Kidney tubule cell (primary cell): ENCODE measurements at places on chromosomes 7 and 10.
A peak's percentile ranks its signal among the peaks of the same experiment; 100 is the strongest.

DNA sequence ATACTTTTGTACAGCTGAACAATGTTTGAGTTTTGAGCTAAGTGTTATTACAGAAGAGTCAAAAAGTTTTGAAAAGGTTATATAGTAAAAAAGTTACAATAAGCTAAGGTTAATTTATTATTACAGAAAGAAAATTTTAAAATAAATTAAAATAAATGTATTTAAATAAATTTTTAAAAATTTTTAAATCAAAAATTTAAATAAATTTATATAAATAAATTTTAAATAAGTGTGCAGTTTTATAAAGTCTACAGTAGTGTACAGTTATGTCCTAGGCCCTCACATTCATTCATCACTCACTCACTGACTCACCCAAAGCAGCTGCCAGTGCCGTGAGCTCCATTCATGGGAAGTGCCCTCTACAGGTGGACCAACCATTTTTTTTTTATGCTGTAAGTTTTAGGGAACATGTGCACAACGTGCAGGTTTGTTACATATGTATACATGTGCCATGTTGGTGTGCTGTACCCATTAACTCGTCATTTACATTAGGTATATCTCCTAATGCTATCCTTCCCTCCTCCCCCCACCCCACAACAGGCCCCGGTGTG is 462.9 kb upstream of the ZMIZ1 start:
- DNase-seq = peak; percentile 75

GRCh38 chr7:76257973-76258372 is 44.5 kb upstream of the HSPB1 start:
- no peak for DNase-seq

DNA sequence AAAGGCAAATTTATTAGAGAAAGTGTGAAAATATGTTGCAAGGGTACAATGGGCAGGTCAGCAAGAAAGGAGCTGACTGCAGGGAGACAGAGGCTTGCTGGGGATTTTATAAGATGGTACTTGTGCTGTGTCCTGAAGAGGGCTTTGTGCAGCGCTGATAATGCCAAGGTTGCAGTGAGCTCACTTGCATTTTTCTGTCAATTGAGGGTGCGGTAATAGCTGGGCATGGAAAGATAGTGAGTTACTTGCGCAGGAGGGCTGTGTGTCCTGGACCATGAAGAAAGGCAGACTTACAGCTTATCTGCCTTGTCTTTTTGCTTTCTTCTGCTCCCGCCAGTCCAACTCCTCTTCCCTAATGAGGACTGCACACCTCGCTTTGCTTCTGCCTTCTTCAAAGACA is 12.5 kb downstream of the CDC123 start:
- DNase-seq = no peak

GRCh38 chr10:74880041-74880440 is 53.6 kb downstream of the KAT6B start:
- no peak for DNase-seq

DNA sequence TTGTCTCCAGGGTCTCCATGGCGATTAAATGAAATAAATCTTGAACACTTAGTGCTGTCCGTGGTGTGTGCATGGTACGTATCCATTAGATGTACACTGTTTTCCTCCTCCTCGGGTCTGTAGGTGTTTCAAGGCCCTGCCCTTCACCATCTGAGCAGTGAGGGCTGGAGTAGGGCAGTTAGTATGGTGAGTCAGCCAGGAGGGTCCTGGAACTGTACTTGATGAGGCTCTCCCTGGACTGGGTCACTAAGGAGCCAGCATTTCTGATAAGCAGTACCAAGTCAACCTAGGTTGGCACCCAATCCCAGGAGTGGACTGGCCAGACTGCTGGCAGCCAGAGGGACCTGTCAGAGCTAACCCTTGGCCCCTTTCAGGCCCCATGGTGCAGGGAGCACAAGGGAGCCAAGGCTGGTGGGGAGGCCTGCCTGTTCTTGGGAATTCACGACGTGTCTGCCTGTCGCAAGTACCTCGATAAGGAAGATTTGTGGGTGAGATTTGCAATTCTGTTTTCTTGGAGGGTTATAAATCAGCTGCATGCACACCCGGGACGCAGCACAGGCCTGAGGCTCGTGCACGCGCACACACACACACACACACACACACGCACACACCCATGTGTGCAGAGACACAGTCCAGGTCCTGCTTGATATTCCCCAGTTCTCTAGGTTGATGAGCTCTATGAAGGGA is 114.2 kb downstream of the ZMIZ1 start:
- DNase-seq = peak; percentile 39

DNA sequence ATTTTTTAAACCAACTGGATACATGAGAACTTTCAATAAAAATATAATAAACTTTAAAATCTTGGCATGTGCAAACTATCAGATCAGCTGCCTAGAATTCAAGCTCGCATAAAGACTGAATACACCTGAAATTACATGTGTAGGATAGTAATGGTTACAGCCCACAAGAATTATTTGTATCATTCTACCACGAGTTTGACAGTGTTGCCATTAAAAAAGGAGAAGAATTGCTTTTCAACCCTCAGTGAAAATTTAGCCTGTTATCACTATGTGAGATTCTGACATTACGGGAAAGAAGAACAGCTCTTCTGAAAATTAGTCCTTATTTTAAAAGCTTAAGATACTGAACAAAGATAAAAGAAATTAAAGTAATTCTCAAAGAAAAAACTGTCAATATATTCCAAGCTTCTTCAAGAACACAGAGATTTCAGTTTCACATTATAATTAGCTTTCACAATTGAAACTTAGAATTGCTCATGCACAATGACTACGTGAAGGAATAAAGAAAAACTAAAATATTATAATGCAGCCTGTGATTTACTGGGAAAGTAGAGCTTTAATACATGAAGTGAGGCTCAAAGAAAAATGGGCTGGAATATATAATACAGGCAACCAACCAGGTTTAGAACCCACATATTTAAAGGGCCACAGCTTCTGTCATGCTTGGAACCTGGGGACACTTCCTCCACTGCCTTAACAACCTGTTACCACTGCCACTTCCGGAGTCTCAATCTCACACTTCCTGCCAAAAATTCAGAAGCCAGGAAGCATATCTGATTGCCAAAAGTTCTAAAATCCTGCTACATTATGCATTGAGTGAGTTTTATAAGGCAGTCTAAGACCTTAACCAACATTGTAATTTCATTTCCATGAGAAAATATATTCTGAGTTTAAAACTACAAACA is 23.2 kb downstream of the TPK1 start:
- no peak for DNase-seq

DNA sequence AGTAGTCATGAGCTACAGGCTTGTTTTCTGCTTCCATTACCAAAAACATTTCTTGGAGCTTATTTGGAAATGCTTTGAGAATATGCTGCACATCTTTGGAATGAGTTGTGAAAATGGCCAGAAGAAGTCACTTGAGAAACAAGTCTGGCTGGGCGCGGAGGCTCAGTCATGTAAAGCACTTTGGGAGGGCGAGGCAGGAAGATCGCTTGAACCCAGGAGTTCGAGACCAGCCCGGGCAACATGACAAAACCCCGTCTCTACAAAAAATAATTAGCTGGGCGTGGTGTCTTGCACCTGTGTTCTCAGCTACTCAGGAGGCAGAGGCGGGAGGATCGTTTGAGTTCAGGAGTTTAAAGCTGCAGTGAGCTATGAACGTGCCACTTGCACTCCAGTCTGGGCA is 882 bp upstream of the CHCHD1 start:
- no peak for DNase-seq

DNA sequence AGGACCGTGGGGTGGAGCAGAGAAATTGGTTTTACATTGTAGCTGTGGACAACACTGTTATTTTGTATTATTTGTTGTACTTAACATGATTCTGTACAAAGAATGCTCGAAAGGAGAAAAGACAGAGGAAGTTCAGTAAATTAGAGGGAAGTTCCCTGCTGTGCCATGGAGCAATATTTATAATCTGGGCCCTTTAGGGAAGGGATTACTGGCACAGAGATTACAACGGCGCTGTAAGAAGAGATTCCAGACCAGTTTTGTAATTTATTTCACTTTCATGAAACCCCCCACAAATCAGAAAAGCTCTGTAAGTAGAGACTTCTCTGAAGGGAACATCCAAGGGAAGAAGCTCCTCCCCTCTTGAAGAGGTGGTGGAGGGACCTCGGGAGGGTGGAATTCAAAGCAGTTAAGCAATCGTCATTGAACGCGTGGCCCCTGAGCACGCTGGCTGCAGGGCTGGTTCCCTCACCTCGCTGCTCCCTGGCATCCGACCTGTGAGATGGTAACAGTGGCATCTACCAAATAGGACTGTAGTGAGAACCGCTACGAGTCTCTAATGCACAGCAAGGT is 113.5 kb downstream of the KLF6 start:
- DNase-seq = no peak

- no peak for DNase-seq
Measured at GRCh38 chr7:140506788-140507464, 27.6 kb upstream of the MKRN1 start.

GRCh38 chr10:69847458-69847857 is 45.8 kb downstream of the COL13A1 start:
- no peak for DNase-seq

GRCh38 chr7:156113731-156114130 is 301.5 kb upstream of the SHH start:
- no peak for DNase-seq

DNA sequence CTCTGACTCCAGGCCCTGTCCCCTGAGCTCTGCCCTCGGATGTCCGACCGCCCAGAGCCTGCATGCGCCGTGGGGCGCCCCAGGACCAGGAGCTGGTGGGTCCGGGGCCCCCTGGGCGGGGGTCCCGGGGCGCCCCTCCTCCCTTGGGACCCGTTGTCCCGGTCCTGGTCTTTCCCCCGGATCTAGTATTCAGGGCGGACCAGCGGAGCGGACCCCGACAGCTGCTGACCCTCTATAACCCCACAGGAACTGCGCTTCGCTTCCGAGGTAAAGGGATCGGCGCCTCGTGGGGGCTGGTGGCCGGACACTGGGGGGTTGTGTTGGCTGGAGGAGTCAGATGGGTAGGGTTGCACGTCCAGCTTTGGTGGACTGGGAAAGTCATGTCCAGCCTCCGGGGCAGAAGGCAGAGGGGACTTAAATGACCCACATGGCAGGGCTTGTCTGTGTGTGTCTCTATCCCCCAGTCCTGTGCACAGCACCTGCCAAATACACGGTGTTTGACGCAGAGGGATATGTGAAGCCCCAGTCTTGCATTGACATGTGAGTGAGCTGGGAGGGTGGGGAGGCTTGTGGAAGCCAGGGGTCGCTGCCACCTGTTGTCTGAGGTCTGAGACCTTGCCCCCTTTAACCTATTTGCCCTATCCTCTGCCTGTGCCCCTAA is 520 bp downstream of the MOSPD3 start:
- no peak for DNase-seq

GRCh38 chr10:10975647-10976046 is 42.0 kb upstream of the CELF2 start:
- no peak for DNase-seq

DNA sequence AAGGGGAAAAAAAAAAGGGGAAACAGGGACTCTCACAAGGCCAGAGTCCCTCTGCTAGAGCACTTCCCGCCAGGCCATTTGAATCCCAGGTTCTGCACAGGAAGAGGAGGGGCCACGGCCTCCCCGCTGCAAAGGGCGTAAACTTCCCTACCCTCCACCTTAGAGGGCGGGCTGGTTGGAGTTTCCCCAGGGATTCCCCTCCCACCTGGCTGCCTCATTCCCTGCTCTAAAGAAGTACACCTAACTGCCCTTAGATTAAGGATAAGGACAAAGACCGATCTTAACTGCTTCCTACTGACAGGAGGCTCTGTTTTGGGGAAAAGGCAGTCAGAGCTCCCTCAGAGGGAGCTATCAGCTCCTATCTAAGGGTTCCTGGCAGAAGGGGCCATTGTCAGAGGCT is 102.0 kb upstream of the ARMC3 start:
- peak; percentile 76 for DNase-seq

- DNase-seq = peak; percentile 74
Measured at GRCh38 chr10:79322616-79323543, 24.4 kb upstream of the PPIF start.

GRCh38 chr7:145863-146262 is 46.5 kb upstream of the FAM20C start:
- DNase-seq = no peak

DNA sequence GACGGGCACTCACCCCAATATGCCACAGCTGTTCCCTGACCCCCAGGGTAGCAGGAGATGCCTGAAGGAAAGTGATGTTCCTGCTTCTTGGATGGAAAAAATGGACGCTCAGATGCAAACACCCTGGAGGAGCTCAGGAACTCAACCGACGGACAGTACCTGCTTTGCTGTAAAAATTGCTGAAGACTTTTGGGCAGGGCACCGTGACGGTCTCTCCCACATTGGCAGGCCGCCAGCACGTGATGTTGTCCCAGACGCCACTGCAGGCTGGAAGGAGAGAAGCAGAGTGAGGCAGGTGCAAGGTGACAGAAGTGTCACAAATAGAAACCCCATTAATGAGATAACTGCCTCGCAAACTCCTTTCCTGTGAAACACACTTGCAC is 35.0 kb downstream of the VIPR2 start:
- peak; percentile 4 for DNase-seq

- DNase-seq = no peak
Measured at GRCh38 chr7:67392596-67393438, 396.2 kb downstream of the TYW1 start.

- no peak for DNase-seq
Measured at GRCh38 chr7:77550586-77550985, 13.5 kb downstream of the PTPN12 start.

- peak; percentile 55 for DNase-seq
Measured at GRCh38 chr7:4747746-4748145, 27.7 kb upstream of the AP5Z1 start.

GRCh38 chr10:133021963-133022775 is 65.6 kb upstream of the ADGRA1 start:
- no peak for DNase-seq

GRCh38 chr7:80386686-80387085 is 125.2 kb downstream of the GNAT3 start:
- DNase-seq = peak; percentile 23

- DNase-seq = no peak
Measured at GRCh38 chr7:27131390-27131819, 848 bp upstream of the HOXA4 start.

DNA sequence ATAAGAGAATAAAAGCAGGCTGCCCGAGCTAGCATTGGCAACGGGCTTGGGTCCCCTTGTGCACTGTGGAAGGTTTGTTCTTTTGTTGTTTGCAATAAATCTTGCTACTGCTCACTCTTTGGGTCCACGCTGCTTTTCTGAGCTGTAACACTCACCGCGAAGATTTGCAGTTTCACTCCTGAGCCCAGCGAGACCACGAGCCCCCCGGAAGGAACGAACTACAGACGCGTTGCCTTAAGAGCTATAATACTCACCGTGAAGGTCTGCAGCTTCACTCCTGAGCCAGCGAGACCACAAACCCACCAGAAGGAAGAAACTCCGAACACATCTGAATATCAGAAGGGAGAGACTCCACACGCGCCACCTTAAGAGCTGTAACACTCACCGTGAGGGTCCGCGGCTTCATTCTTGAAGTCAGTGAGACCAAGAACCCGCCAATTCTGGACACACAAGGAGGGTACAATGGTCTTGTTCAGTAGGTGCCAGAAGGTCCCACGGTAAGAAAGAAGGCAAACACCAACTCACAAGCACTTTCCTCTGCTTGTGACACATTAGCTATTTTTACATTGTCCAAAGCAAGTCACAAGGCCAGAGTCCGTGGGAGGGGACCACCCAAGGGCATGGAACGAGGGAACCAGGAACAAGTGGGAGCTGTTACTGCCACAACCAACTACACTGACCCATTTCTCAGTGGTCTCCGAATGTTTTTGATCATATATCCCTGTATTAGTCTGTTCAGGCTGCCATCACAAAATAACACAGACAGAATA is 29.2 kb upstream of the CACUL1 start:
- DNase-seq = no peak
